NCI-H460 (cell line): ENCODE measurements at places on chromosomes 4 and X.

GRCh38 chr4:152594978-152595925 is 59.4 kb upstream of the FBXW7 start:
- no peak for DNase-seq

DNA sequence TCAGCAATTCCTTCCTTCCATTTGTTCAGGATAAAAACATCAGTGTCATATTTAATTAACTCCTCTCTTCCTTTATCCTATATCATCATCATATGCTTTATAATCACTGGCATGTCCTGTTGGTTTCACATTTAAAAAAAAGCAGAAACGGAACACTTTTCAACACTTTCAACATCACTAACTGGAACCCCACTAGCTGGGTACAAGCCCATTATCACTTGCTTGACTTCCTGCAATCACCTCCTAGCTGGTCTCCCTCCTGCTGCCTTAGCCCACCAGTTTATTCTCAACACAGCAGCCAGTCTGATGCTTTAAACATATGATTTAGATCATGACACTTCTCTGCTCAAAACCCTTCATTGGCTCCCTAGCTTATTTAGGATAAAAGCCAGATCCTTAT is 116.4 kb upstream of the LSM6 start:
- no peak for DNase-seq

DNA sequence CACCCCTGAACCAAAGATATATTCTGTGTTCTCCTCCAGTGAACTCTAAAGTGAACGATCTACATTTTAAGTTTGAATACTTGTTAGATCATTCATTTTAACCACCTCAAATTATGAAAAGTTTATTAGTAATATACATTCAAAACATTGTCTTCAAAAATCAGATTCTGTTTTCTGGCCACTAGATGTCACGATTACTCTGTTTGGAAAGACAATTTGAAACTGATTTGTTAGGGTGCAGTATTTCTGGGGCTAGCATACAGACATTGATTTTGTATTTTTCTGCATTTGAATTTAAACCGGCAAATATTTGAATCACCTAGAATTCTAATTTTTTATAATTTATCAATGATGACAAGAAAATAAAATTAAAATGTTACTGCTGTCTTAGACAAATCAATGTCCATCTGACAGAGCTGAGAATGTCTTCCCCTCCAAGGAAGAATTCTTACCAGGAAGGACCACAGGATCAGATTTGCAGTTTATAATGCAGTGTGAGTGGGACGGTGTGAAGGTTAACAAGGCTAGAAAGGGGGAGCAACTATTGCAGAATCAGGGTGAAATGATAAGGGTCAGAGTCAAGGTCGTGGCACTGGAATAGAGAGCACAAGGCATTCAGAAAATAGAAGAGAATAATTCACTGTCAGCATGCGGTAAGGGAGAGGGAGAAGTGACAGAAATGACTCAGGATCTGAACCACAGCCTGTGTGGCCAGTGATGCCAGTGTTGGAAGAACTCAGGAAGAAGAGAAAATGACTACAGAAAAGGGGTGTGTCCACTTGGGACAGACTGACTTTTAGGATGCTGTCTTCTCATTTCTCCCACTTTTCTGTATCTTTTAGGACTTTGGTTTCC is 91.6 kb downstream of the ANXA10 start:
- DNase-seq, result peak; percentile 34

GRCh38 chr4:168859888-168860694 is 150.0 kb downstream of the CBR4 start:
- DNase-seq, result no peak

- DNase-seq, result no peak
These were observed 424.2 kb downstream of the PDGFC start for GRCh38 chr4:156547439-156547838.

DNA sequence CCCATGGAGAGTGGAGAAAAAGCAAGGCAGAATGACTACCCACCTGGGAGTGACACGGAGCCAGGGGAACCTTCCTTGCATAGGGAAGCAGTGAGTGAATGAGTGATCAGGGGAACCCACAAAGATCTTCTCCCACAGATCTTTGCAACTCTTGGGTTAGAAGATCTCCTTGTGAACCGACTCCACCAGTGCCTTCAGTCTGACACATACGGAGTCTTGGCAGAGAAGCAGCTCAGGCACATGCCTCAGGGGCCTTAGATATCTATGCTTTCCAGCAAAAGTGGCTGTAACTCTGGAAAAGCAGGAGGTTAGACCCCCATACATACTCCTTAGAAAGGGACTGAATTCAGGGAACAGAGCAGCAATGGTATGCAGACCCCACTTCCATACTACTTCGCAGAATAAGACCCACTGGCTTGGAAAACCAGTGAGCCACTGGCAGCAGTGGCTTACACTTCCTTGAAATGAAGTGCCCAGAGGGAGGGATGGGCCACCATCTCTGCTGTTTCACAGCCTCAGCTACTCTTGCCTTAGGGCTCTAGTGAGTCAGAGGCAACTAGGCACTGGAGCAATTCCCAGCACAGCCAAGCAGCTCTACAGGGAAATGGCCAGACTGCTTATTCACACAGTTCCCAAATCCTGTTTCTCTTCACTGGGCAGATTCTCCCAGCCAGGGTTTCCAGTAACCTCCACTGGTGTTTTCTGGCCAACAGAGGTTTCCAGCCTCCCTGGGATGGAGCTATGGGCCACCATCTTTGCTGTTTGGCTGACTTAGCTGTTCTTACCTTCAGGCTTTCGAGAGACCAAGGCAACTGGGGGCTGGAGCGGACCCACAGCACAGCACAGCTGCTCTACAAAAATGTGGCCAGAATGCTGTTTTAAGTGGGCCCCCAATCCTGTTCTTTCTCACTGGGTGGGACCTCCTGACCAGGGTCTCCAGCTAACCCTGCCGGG is 82.8 kb upstream of the TCEAL2 start:
- DNase-seq, result no peak

GRCh38 chr4:165301833-165302232 is 25.6 kb upstream of the MSMO1 start:
- no peak for DNase-seq

GRCh38 chrX:147894366-147894963 is 17.3 kb upstream of the FMR1 start:
- DNase-seq, result no peak

- no peak for DNase-seq
These were observed 21.5 kb downstream of the RELL1 start for GRCh38 chr4:37664696-37665095.

- DNase-seq, result no peak
These were observed 99.8 kb downstream of the PJA1 start for GRCh38 chrX:69065451-69065850.

GRCh38 chr4:165726831-165727230 is 146.2 kb upstream of the TLL1 start:
- DNase-seq, result no peak

DNA sequence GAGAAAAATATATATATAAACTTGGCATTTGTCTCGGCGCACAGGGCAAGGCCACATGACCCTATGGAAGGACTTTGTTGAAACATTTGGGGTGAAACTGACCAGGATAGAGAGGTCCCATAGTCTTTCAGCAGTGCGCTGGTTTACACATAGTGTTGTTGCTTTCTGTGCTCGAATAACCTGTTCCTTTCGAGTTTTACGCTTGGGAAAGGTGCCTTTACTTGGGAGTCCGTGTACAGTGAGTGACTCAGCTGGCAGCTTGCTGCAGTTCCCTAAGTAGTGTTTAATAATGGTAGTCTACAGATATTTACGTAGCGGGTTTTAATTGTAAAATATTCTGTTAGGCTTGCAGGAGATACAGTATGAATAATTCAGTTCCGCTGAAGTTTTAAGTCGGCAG is 578 bp downstream of the APOOL start:
- no peak for DNase-seq

DNA sequence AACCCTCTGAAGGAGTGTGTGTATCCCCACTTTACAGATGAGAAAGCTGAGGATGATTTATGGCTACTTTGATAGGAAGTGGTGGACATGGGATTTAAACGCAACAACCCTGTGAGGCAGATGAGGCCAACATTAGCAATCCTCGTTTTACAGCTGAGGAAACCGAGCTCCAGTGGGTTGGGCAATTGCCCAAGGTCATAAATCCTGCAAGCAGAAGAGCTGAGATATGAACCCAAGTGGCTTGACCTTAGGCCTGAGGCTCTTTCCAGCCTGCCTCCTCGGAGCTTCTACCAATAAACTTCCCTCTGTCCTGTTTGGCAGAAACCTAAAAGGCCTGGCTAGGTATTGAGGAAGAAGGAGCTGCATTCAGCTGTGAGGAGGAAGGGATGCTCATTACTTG is 185.5 kb upstream of the RBPJ start:
- no peak for DNase-seq
